ENCODE measurements at places on chromosomes 5 and 9.

- no peak overlapping the region for H3K27ac ChIP-seq
- H3K4me3 ChIP-seq = no peak overlapping the region
These were observed 410.1 kb downstream of the MAT2B start for GRCh38 chr5:163915481-163915961.

- H3K27ac ChIP-seq = no peak overlapping the region
- no peaks in the 10 kb centered on the region for H3K36me3 ChIP-seq
- no peak overlapping the region for H3K4me3 ChIP-seq
- H3K27me3 ChIP-seq = no peaks in the 10 kb centered on the region
- peak; percentile 3 for DNase-seq
These were observed 194.1 kb downstream of the RANBP17 start for GRCh38 chr5:171055875-171056454.

GRCh38 chr9:133249337-133249736 is 25.7 kb downstream of the ABO start:
- no peak for DNase-seq
- no peaks in the 10 kb centered on the region for H3K36me3 ChIP-seq
- H3K4me1 ChIP-seq = no peaks in the 10 kb centered on the region
- peaks cover 75% of the 10 kb centered on the region for H3K27me3 ChIP-seq
- H3K27ac ChIP-seq = no peak overlapping the region

DNA sequence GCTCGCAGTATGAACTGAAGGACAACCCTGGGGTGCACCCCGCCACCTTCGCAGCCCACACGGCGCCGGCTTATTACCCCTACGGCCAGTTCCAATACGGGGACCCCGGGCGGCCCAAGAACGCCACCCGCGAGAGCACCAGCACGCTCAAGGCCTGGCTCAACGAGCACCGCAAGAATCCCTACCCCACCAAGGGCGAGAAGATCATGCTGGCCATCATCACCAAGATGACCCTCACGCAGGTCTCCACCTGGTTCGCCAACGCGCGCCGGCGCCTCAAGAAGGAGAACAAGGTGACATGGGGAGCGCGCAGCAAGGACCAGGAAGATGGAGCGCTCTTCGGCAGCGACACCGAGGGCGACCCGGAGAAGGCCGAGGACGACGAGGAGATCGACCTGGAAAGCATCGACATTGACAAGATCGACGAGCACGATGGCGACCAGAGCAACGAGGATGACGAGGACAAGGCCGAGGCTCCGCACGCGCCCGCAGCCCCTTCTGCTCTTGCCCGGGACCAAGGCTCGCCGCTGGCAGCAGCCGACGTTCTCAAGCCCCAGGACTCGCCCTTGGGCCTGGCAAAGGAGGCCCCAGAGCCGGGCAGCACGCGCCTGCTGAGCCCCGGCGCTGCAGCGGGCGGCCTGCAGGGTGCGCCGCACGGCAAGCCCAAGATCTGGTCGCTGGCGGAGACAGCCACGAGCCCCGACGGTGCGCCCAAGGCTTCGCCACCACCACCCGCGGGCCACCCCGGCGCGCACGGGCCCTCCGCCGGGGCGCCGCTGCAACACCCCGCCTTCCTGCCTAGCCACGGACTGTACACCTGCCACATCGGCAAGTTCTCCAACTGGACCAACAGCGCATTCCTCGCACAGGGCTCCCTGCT is 3.8 kb downstream of the IRX1 start:
- H3K4me1 ChIP-seq = peaks cover 13% of the 10 kb centered on the region
- no peaks in the 10 kb centered on the region for H3K36me3 ChIP-seq
- DNase-seq = no peak
- no peak overlapping the region for H3K27ac ChIP-seq
- H3K4me3 ChIP-seq = peak overlapping the region; percentile 87
- no peaks in the 10 kb centered on the region for H3K27me3 ChIP-seq

Data from mesenchymal stem cell (in vitro differentiated cells and primary cell).